DMS79 treated with DMSO at 0.1 percent for 48 hours (cell line): ENCODE measurements at places on chromosomes 16 and 17.
A peak's percentile ranks its signal among the peaks of the same experiment; 100 is the strongest.

- peak; percentile 92 for DNase-seq
Observed at GRCh38 chr17:57035971-57036481, 49.0 kb upstream of the AKAP1 start.

DNA sequence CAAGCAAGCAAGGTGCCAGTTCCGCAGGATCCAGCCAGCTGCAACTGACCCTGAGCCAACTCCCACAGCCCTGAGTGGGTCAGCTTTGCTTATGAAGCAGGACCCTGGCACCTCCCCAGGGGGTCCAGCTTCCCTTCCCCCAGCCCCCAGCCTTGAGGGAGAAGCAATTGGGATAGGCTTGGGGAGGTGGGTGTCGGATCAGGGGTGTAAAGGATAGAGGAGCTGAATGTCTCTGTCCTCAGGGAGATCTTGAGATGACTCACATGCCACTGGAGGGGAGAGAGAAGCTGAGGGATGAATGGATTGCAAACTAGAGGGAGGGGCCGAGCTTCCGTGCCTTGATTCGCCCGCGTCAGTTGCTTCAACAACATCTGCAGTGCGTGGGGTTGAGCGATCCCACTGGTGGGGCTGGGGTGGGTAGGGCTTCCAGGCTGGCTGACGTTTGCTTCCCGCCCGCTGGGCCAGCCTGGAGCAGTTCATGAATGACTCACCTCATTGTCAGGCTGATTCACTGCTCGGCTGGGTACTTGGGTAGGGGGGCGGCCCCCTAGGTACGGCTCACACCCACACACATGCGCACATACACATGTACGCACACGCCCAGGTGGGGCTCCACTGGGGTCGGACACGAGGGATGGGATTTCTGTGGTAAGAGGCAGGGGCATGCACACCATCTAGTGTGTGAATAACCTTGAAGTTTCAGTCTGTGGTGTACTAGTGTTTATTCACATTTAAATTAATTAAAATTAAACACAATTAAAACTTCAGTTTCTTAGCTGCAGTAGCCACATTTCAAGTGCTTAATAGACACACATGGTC lies 3.6 kb upstream of the HROB start:
- peak; percentile 80 for DNase-seq

GRCh38 chr17:74430706-74431567 lies 951 bp upstream of the GPRC5C start:
- DNase-seq: peak; percentile 48

DNA sequence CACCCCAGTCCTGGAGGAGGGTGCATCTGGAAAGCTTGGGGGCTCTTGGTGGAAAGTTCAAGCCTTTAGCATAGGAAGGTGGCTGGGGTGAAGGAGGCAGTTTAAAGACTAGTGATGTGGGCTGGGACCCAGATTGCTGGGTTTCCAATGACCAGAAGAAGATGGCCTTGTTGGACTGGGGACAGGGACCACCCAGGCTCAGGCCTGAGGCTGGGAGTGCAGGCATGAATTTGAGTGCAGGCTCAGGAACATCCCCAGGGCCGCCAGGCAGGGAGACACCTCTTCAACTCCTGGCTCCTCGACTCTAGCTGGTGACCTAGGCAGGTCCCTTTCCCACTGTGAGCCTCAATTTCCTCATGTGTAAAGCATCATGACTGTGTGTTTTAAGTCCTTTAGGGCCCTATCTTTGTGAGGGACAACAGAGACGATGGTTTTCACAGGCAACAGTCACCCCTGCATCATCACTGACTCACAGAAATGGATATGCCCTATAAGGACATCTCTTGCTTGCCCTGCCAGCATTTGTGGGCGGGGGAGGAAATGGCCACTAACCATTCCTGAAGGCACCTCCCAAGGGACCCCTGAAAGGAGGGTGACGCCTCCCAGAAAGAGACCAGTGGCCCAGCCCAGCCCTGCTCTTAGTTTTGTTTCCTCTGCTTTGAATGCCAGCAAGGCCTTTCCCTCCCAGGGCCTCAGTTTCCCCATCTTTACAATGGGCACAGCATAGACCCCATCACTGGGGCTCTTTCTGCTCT lies 11.1 kb downstream of the NLRC5 start:
- DNase-seq: no peak

DNA sequence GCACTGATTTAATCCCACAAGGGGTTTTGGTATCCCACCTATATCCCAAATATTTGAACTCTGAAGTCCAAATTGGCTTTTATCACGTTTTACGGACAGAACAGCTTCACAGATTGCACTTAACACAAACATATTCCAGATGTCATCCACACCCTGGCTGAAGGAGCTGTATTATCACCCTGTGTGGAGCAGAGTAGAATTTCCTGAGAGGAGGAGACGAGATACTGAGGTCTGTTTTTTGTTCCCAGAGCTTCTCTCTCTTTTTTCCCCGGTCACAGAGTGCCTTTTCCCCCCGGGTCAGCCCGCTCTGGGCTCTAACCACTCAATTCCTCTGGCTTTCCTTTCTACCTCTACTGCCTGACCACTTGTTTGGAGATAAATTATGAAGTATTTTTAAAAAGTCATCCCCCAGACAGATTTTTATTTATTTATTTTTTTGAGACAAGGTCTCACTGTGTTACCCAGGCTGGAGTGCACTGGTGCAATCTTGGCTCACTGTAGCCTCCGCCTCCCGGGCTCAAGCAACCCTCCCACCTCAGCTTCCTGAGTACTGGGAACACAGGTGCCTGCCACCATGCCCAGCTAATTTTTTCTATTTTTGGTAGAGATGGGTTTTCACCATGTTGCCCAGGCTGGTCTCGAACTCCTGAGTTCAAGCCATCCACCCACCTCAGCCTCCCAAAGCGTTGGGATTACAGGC lies 30.7 kb downstream of the DNAH2 start:
- no peak for DNase-seq

GRCh38 chr17:46056800-46057304 lies 57.8 kb downstream of the STH start:
- DNase-seq: no peak

DNA sequence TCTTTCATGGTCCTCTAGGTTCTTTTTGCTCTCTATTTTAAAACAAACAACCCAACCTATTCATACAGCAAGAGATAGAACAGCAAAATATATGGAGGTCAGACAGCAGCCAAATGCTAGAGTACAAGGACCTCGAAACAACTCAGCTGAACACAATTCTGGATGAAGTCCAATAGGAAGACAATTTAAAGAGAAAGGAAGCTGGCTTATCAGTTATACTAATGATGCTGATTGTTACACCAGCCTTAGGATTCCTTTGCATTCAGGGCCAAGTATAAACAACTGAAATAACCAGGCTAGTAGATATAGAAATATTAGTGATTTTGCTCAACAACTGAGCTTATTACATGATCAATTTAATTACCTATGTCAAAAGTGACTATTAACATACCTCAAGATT lies 2.5 kb downstream of the SSH2 start:
- DNase-seq: peak; percentile 51

DNA sequence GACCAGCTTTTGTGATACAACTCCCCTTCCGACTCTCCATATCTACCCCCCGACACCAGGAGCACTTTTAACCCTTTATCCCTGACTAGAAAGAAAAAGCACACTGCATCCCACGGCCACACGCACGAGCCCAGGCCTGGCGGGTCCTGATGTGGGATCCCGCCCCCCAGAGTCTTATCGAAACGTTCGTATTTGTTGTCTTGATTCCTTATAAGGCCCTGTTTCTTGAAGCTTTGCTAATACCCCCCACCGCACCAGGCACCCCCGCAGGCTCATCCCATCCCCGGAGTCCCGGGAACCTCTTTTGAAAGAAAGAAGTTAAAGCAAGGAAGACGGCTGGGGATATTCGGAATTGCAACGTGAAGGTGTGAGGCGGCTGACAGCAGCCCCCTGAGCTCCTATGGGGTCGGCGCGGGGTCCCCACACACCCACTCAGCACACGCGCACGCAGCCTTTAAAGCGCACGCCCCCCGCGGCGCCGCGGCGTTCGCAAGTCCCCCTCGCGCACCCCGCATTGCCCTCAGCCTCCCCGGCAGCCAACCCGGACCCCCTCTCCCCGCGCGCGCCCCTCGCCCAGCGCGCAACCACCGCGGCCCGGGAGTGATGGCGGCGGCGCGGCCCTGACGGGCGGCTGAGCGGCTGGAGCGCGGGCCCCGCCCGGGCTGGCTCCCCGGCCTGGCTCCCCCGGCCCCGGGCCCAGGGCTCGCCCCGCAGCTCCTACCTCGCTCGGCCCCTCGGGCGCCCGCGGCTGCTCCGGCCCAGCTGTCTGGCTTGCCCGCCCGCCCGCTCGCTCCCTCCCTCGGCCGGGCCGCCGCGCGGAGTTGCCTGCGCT lies 448 bp downstream of the STAT5B start:
- DNase-seq: peak; percentile 53

- no peak for DNase-seq
Observed at GRCh38 chr17:28879886-28880571, 17.5 kb downstream of the FLOT2 start.

DNA sequence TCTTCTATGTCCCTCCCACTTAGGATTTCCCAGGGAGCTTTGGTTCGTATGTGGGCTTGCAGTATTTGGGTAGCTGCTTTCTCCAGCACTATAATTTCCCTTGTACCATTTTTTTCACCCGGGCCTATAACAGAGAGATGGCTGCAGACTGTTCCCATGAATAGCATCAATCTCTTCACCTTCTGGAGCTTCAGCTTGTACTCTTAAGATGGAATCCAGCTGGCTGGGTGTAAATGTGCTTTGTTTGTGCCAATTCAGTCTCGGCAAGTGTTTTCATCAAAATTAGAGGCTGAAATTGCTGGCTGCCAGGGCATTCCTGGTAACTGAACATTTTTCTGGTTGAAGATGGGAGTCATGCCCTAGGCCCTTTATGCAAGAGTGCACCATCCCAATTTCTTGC lies 12.2 kb upstream of the CPD start:
- no peak for DNase-seq
